ENCODE measurements at places on chromosomes 6 and 20.

- DNase-seq, result no peak
Measured at GRCh38 chr20:12570371-12570770, 438.4 kb upstream of the SPTLC3 start.

DNA sequence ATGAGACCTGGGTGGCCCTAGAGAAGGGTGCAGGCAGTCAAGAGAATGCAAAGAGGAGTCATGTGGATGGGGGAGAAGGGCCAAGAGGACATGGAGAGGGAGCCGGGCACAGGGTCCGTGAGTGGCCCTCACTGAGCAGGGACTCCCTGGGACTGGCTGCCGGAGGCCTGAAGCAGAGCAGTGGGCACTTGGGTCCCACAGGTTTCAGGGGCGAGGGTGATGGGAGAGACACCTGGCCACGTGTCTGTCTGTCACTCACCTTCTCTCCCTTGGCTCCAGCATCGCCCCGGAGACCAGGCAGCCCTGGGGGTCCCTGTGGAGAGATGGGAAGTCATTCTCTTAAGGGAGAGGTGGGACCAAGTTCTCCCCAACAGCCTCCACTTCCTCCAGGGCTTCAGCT lies 25.5 kb downstream of the COL11A2 start:
- DNase-seq, result no peak

DNA sequence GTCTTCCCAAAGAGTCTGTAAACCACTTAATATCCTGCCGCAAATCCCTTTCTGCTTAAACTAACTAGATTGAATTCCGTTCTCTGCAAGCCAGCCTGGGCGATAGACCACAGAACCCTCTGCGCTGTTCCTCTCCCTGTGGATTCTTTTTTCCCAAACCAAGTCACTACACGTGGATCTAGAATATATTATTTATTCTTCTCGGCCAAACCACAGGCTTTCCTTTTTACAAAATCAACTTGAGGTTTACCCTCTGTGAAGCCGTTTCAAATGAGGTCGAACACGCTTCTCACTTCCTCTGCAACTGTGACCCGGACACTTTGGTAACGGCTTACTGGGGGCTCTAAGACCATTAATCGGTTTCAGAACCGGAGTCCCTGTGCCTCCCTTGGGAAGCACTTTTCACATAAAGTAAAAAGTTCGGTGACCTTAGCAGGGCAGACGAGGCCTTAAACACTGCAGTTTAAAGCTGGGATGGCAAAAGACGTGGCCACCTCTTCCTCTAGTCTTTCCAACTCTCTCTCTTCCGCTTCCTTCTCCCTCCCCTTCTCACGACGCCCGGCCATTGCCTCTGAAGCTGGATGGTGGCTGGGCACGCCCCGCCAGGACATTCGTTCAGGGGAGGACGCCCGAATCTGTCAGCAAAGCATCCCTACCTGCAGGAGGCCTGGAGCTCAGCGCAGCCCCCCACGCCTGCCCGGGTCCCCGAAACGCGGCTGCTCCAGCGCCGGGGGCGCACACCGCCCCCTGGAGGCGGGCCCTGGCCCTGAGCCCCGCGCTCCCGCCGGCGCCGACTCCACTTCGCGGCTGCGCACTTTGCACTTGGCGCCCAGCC lies 55.0 kb upstream of the FOXC1 start:
- DNase-seq, result peak; percentile 58

DNA sequence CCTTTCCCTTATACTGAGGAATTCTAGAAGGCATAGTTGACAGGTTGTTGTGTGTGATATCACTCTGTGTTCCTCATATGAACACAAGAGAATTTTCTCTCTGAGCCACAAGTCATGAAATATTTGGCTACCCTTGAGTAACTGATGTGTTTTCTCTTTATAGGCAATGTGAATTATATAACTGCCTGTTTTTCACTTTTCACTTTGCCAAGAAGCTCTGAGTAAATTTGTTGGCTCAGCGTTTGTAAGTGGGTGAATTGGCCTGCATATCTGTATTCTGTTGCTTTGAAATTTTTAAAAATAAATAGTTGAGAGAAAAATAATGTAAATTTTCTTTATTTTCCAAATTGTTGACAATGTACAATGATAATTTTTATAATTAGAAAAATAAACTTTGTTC lies 5.2 kb upstream of the BTBD9 start:
- DNase-seq, result no peak

DNA sequence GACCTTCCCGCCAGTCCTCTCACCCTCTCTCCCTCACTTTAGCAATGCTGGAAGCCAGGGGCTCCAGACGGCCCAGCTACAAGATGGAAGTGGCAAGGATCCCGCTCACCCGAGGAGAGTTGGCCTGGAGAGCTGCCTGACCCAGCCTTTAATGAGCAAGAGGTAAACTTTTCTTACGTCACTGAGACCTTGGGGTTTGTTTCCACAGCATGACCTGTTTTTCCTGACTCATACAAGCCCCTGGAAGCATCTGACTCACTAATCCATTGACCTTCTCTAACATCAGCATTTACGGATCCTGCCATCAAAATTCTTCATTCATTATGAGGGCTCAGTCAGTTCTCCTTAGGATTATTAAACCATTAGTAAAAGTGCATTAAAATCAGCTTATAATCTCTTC lies 120.4 kb downstream of the MYLK4 start:
- no peak for DNase-seq

DNA sequence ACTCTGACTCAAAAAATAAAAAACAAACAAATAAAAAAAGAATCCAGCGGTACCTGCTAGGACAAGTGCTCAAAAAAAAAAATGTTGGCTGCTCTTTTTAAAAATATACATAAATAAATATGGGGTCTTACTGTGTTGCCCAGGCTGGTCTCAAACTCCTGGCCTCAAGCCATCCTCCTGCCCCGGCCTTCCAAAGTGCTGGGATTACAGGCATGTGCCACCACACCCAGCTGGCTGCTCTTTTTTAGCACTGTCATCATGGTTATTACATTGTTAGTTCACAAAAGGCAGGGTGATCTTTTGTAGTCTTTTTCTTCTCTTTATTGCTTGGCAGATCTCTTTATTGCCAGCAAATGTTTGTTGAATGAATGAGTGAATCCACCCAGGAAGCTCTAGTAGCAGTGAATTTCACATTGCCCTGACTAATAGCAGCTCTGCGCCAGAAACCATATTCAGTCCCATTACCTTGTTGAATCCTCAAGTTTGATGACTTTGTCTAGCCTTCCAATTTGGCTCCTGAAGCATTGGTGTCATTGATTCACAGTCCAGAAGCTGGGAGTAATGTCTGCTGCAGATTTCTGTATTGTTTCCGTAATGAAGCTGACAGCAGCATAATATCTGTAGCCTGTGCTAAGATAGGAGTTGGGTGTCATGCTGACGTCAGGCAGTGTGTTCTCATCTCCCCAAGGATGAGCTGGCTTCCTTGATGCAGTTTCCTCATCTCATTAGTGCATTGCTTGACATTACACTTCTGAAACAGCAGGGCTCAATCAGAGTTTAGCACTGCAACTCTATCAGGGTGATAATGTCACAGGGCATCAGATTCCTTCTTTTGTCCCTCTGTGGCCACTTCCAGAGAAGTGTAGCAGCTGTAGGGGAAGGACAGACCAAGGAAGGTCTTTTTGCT lies 84.9 kb upstream of the TGM3 start:
- DNase-seq, result peak; percentile 3

- no peak for DNase-seq
Measured at GRCh38 chr20:9742821-9743220, 96.1 kb downstream of the PAK5 start.

DNA sequence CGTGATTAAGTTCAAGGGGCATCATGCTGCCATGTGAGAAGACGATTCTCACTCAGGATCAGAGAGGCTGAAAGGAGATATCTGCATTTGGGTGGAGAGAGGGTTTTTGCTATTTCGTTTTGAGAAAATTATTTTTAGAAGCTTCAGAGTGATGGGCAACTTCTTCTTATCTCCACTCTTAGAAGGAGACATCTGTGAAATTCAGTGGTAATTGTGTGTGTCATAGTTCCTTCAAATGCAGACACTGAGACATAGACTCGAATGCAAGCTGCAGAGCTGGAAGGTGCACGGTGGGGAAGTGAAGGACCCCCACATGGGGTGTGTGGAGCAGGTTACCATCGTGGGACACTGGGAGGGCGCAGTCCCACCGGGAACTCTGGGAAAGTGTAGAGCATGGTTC lies 116.8 kb downstream of the PRND start:
- DNase-seq, result no peak
